Gastroesophageal sphincter (tissue), 4 donors: ENCODE measurements at places on chromosomes 6 and 20. TPM values are rescaled to one million over a fixed set of nuclear protein-coding genes. Genes with fewer than 3 reads are reported as not detected.
A peak's percentile ranks its signal among the peaks of the same experiment; 100 is the strongest.

GRCh38 chr6:154960299-154960843, 34.7 kb upstream of the TIAM2 start:
- no peak for ATAC-seq

Gene CCN5
- 52.9 TPM for total RNA-seq

Gene RAD21L1
- not detected for total RNA-seq

GRCh38 chr6:12614456-12614855, 102.1 kb upstream of the PHACTR1 start:
- ATAC-seq, result no peak

Gene CCR6
- total RNA-seq, result not detected

- ATAC-seq, result no peak
These were observed 35.2 kb upstream of the MLN start for GRCh38 chr6:33838983-33839382.

DNA sequence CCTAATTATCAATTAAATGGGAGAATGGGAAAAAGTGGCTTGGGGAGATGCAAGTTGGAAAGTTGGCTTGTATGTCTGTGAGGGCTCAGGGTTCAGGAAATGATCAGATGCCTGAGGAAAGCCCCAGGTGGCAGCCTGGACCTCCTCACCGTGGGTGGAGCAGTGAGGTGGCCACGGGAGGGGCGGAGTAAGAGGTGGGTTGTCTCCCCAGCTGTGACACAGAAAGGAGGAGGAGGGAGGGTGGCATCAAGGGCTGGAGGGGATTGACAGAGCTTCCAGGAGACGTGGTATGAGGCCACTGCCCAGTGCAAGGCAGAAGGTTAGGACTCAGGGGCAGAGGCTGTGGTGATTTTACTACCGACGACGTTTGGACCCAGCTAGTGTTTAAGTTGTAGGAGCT, 672.2 kb downstream of the PRKN start:
- ATAC-seq, result no peak

- ATAC-seq, result no peak
These were observed 5.8 kb upstream of the SRXN1 start for GRCh38 chr20:658731-659291.

GRCh38 chr20:54015496-54015895, 54.9 kb downstream of the BCAS1 start:
- no peak for ATAC-seq

- no peak for ATAC-seq
These were observed 40.5 kb downstream of the DSE start for GRCh38 chr6:116411284-116411623.

Gene EYA2
- 4.1 TPM for total RNA-seq

Gene CAGE1
- total RNA-seq, result not detected

DNA sequence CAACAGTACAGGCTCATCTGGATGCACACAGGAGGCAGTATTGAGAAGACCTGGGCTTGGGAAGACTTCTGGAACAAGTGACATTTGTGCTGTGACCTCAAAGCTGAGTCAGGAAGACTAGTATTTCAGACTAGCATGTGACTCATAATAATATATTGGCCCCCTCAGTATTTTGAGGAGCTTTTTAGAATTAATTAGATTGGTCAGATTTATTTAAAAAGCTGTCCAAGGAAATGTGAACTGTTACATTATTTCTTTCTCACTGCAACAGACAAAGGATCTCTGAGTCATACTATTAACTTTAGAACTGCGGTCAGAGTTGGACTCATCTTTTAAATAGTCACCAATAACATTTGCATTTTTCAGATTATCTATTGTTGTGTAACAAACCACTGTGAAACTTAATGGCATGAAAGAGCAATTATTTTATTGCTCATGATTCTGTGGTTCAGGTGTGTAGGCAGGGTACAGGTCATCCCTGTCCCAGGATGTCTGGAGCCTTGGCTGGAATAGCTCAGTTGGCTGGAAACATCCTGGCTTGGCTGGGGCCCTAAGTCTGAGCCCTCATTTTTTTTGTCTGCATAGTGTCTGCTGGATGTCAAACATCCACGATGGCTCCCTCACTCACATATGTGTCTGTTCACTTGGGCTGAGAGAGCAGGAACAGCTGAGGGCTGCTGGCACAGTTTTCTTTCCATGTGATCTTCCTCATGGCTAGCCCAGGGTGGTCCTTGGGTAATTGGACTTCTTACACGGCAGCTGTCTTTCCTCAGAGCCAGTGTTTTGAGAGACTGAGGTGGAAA, 46.9 kb downstream of the MAP3K4 start:
- peak; percentile 69 for ATAC-seq

DNA sequence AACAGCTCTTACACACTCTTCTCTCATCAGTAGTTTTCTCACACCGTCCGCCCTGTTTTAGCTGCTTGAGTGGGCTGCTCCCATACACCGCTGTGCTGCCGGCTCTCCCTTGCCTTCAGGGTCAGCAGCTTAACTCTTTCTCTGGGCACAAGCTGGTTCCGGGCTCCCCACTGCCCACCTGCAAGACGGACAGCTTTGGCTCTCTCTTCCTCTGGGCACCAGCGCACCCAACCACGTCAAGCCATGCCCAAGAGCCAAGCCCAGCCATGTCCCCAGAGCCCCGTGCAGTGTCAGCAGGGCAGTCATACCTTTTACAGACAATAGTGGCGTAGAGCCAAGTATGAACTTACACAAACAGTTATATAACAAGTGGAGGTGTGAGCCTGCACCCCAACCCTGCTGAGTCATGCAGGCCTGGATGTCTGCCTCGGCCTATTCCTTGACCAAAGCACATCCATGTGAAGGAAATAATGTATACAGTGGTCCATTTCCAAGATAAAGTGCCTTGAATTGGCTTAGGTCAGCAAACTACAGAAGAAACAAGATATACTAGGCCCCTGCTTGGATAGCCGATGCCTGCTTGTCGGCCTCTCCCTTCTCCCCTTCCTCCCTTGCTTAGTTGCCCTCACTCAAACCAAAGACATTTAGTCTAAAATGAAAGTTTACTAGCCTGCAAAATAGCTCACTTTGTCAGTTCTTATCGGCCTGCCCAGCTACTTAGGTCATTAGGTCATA, 89.3 kb downstream of the JPH2 start:
- ATAC-seq, result no peak

DNA sequence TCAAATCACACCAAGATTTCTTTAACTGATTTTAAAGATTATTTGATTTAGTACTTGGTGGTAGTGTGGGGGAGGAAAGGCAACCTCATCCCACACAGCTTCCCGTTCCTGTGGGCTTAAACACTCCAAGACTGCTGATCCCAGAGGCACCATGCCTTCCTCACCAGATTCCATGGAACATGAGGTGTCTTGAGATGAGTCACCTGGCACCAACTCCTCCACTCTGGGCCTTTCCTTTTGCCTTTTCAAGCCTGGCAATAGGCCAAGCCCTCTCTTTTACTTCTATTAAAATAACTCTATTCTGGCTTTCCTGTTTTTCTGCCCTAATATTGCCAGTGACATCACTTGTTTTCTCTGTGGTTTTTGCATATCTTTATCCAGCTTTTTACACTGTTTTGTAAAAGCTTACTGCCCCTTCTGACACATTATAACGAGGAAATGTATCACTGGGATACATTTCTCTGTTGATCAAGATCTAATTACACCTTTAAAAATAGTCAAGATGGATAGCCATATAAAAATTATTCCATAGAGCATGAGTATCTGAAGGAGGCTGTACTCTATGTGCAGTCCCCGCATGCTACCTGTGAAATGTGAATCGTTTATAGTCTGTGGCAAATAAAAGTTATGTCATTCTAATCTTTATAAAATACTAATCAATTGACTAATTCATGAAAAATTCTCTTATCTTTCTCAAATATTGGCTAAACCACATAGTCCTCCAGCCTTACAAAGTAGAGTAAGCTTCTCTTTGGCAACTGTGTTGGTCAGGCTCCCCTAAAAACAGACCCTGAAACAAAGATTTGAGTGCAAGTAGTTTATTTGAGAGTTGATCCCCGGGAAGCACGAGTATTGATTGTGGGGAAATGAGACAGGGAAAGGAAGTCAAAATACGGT, 257.8 kb upstream of the KCNQ5 start:
- ATAC-seq, result no peak

DNA sequence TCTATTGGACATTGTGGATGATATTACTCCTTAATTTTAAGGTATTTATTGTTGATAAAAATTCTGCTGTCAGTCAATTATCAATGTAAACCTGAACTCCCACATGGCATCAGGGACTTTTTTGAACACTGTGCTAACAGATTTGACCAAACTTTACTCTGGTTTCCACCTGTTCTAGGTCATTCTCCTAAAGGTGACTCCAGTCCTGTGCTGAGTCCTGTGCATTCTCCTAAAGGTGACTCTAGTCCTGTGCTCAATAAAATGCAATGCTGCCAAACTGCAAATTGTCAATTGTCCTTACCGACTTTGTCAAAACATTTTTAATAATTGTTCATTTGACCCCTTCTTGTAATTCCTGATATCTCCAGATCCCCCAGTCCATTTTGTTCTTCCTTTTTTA, 408.4 kb upstream of the EPHA7 start:
- ATAC-seq, result no peak

DNA sequence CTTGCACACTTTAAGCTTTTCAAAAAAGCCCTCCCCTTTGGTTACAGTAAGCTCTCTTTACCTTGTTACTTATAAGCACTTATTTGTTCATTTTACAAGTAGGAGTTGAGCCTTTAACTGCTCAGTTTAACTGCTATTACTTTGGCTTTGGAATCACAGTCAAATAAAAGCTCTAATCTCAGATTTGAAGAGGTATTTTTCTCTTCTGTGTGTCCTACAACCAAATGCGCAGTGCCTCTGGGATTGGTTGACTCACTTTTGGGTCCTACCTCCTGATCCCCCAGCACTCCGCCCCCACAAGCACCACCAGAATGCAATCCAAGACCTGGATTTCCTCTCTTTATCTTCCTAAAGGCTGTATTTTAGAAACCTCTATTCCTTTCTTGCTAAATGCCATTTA, 2.5 kb downstream of the NCOA7 start:
- ATAC-seq, result no peak

Gene KIF6
- total RNA-seq, result 0.47 TPM

GRCh38 chr6:108838101-108838717, 10.0 kb upstream of the ARMC2 start:
- no peak for ATAC-seq
